ENCODE measurements at places on chromosomes 5 and 9.

DNA sequence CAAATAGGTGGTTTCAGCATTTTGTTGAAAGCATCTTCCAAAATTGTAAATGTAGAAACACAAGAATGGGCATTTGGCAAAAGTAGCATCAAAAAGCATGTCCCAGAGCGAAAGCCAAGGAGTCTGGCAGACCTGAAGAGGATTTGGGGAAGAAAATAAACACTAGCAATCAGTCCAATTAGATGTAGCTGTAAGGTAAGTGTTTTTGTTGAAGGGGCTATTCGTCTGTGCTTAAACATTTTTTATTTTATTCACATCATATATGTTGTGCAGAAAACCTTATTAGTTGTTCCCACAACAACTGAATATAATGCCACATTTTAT, 954.1 kb upstream of the COX7C start:
- no peak overlapping the region for H3K4me3 ChIP-seq
- no peaks in the 10 kb centered on the region for H3K4me1 ChIP-seq
- no peaks in the 10 kb centered on the region for H3K27me3 ChIP-seq
- H3K36me3 ChIP-seq: no peaks in the 10 kb centered on the region

- H3K4me1 ChIP-seq: peaks cover 19% of the 10 kb centered on the region
- no peak overlapping the region for H3K4me3 ChIP-seq
- no peak for DNase-seq
- no peak overlapping the region for H3K27ac ChIP-seq
- H3K36me3 ChIP-seq: no peaks in the 10 kb centered on the region
Measured at GRCh38 chr5:72234265-72234700, 85.8 kb downstream of the MRPS27 start.

- no peak overlapping the region for H3K27ac ChIP-seq
- H3K27me3 ChIP-seq: no peaks in the 10 kb centered on the region
- no peaks in the 10 kb centered on the region for H3K4me1 ChIP-seq
Measured at GRCh38 chr5:99900302-99900852, 634.8 kb upstream of the FAM174A start.

- no peak within 1 kb of the TSS for H3K27ac ChIP-seq
- no peak for DNase-seq
- no peaks in the 10 kb centered on the region for H3K36me3 ChIP-seq
- H3K4me3 ChIP-seq: no peak within 1 kb of the TSS
- no peaks in the 10 kb centered on the region for H3K4me1 ChIP-seq
Measured at GRCh38 chr5:127649018-127649439, at the start of gene CTXN3. CTXN3 (plus strand) TSS chr5:127649082; CDS start chr5:127657522, 8,440 bp downstream.

DNA sequence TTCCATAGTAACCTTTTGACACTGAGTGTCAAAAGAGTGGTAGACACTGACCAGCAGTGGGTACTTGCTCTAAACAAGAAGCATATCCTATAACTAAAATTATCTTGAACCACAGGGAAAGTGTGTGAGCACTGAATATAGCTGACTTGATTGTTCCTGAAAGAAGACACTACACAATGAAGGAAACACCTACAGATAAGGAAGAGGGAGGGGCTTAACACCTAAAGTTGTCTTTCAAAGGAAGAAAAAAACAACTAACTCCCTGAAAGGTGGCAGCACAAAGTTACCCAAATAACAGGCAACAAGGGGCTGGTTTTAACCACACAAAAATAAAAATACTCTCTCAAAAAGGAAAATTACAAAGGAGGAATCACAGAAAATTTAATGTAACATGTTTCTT, 6.6 kb downstream of the ELAVL2 start:
- H3K4me1 ChIP-seq: no peaks in the 10 kb centered on the region
- peaks cover 29% of the 10 kb centered on the region for H3K27me3 ChIP-seq
- no peak for DNase-seq
- H3K27ac ChIP-seq: no peak overlapping the region

DNA sequence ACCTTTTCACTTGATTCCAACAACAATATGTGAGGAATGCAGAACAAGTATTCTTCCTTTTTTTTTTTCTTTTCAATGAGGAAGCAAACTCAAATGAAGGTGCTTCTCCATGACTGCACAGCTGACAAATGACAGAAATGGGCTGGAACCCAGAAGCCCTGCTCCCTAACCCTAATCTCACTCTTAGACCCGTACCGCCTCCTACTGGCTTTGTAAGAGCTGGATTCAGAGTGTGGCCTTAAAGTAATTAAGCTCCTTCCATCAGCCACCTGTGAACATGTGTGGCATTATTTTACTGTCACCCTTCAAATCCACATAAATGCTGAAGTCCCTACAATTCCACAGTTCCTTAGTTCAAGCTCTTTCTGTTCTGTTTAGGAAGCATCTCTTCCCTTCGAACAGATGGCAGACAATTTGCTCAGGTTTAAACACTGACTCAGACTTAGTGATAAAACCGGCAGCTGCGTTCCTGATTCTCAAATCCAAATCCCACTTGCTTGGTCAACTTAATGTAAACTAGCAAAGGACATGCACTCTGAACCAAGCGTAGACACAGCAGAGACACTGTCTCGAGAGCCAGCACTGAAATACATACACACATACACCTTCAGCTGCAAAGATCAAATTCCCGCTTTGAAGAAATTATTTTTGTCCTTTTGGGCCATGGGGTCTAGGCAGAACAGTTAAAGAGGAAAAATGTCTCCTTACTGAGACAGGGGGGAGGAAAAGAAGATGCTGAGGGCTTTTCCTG, 316.7 kb upstream of the TLE4 start:
- no peak overlapping the region for H3K27ac ChIP-seq
- no peaks in the 10 kb centered on the region for H3K36me3 ChIP-seq
- H3K27me3 ChIP-seq: peaks cover 15% of the 10 kb centered on the region
- DNase-seq: no peak
- H3K4me3 ChIP-seq: no peak overlapping the region

GRCh38 chr9:125240649-125240999, 519 bp downstream of the HSPA5 start:
- no peak for DNase-seq
- peaks cover 38% of the 10 kb centered on the region for H3K36me3 ChIP-seq
- peak overlapping the region; percentile 99 for H3K4me3 ChIP-seq
- peak overlapping the region; percentile 93 for H3K27ac ChIP-seq
- peaks cover 29% of the 10 kb centered on the region for H3K4me1 ChIP-seq

DNA sequence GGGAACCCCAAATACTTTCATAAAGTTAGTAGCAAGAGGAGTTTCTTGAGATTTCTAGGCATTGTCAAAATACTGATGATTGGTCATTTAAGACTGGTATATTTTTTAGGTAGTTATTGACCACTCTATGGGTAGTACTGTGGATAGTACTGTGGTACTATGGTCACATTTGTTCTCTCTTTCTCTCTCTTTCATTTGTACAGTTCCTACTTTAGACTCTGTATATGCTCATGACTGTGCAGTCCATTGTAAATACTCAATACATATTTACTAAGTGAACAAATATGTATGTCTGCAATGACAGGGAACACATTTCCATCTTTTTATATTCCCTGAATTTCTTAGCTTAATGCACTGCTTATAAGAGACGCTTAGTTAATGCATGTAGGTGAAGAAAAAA, 215.6 kb downstream of the KCTD16 start:
- H3K27me3 ChIP-seq: no peaks in the 10 kb centered on the region
- H3K4me3 ChIP-seq: no peak overlapping the region
- DNase-seq: no peak
- no peak overlapping the region for H3K27ac ChIP-seq
- H3K36me3 ChIP-seq: no peaks in the 10 kb centered on the region
- no peaks in the 10 kb centered on the region for H3K4me1 ChIP-seq

DNA sequence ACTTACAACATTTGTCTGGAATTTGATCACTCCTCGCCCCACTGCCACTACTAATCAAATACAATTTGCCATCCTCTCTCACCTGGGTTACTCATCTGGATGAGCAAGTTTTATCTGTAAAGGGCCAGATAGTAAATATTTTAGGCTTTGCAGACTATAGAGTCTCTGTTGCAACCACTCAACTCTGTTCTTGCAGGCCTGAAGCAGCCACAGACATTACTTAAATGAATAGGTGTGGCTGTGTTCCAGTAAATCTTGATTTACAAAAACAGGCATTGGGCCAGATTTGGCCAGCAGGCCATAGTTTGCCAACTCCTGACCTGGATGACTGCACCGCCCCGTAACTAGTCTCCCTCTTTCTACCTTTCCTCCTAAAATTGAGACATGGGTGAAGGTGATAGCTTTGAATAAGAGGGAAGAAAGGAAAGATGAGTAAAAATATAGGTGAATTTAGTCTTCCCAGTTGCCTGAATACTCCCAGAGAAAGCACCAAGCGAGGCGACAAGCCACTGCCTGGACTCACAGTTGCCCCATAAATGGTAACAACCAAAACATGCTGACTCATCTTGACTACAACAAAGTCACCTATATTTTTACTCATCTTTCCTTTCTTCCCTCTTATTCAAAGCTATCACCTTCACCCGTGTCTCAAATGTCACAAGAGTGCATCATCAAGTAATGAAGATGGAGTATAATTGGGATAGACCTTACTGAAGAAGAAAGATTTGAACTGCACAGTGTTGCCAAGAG, 32.5 kb upstream of the SCAMP1 start:
- H3K27me3 ChIP-seq: no peaks in the 10 kb centered on the region
- DNase-seq: no peak
- no peaks in the 10 kb centered on the region for H3K36me3 ChIP-seq
- H3K4me1 ChIP-seq: no peaks in the 10 kb centered on the region
- H3K27ac ChIP-seq: no peak overlapping the region

GRCh38 chr5:175683921-175684320, 26.1 kb downstream of the HRH2 start:
- no peaks in the 10 kb centered on the region for H3K27me3 ChIP-seq
- H3K27ac ChIP-seq: no peak overlapping the region
- DNase-seq: no peak
- no peak overlapping the region for H3K4me3 ChIP-seq
- peaks cover 21% of the 10 kb centered on the region for H3K36me3 ChIP-seq
- no peaks in the 10 kb centered on the region for H3K4me1 ChIP-seq

DNA sequence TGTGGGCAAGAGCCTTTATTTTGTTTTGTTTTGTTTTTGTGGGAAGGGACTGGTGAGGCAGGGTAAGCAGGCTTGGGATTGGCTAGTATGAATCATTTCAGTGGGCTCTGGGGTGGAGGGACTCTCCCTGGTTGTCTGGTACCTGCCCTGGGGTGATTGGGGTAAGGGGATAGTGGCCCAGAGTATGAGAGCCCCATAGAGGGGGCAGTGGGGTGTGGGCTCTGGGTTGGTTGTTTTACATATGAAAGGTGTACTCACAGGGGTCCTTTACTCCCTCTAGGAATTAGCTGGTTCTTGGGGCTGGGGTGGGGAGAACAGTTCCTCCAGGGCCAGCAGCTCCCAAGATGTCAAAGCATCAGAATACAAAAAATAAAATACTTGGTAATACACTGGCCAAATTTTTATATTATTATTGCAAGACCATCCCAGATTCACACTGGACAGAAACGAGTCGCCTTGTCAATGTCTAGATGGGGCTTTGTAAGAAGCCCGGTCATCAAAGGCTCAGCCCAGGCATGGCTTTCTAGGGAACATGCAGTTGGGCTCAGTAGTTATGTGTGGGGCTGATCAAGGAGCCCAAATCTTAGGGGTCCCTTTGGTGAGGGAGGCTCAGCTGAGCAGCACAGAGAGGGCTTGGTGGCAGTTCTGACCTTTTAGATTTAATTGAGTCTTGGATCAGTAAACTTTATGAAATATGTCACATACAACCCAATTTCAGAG, 190.5 kb downstream of the NXNL2 start:
- no peak overlapping the region for H3K27ac ChIP-seq
- no peak for DNase-seq
- no peaks in the 10 kb centered on the region for H3K4me1 ChIP-seq
- H3K4me3 ChIP-seq: no peak overlapping the region
- H3K27me3 ChIP-seq: no peaks in the 10 kb centered on the region

GRCh38 chr5:75712091-75712490, 5.1 kb downstream of the POC5 start:
- no peak overlapping the region for H3K4me3 ChIP-seq
- peaks cover 2% of the 10 kb centered on the region for H3K4me1 ChIP-seq
- no peak for DNase-seq
- H3K36me3 ChIP-seq: peaks cover 33% of the 10 kb centered on the region

DNA sequence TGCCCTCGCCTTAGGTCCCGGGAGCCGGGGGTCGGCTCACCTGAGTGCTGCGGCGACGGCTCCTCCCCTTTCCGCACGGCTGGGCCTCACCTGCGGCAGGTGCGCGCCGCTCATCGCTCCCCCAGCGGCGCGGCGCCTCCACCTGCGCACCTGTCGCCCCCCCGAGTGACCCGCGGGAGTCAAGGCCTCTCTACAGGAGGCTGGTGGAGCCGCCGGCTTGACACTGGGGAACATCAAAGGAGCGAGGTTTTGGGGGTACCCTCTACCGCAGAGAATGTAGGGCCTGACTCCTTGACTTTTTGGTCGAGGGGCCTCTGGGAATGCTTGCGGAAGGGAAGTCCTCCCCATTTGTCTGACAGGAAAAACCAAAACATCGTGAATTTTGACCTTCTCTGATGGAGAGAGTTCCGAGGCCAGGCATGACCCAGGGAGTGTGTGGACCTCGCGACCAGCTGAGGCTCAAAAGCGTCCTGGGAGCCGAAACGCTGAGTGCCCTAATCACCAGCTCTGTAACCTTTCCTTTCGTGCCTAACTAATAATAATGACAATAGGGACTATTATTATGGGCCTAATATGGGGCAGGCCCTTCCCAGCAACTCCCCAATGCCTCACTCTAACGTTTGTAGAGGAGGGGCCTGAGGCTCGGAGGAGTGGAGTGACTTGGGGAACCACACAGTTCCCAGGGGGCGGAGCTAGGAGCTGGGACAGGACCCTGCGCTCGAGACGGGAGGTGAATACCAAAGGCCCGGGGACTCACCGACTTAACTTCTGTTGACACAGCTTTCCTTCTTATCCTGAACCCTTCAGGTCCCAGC, 714 bp upstream of the IER5L start:
- H3K27me3 ChIP-seq: no peaks in the 10 kb centered on the region
- no peak overlapping the region for H3K27ac ChIP-seq
- DNase-seq: no peak
- H3K36me3 ChIP-seq: no peaks in the 10 kb centered on the region
- no peaks in the 10 kb centered on the region for H3K4me1 ChIP-seq

DNA sequence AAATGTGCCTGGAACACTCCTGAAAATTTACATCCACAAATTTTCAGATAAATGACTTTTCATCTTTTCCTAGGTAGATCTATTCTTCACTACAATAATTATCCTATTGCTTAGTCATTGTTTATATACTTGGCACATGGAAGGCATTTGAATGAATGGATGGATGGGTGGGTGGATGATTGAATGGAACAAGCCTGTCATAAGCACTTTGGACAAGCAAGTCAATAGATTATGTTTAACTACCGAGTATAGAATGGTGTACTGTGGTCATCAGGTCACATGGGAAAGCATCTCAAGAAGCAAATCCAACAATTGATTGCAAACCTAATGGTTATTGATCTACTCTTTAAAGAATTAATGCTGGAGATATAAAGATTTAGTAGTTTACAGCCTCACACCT, 114.4 kb upstream of the DMRTA1 start:
- H3K27ac ChIP-seq: no peak overlapping the region
- no peaks in the 10 kb centered on the region for H3K27me3 ChIP-seq
- H3K4me1 ChIP-seq: no peaks in the 10 kb centered on the region
- H3K36me3 ChIP-seq: no peaks in the 10 kb centered on the region
- H3K4me3 ChIP-seq: no peak overlapping the region
- no peak for DNase-seq

GRCh38 chr9:88534456-88535225, at the start of gene NXNL2:
NXNL2 (plus strand) TSS chr9:88535178; CDS start chr9:88535435, 257 bp downstream.
- H3K4me3 ChIP-seq: peak within 1 kb of the TSS; percentile 34
- peaks cover 65% of the 10 kb centered on the region for H3K27me3 ChIP-seq
- peak; percentile 19 for DNase-seq
- H3K4me1 ChIP-seq: peaks cover 8% of the 10 kb centered on the region
- no peak within 1 kb of the TSS for H3K27ac ChIP-seq
